ENCODE measurements at places on chromosomes 11 and 22.
A peak's percentile ranks its signal among the peaks of the same experiment; 100 is the strongest.

DNA sequence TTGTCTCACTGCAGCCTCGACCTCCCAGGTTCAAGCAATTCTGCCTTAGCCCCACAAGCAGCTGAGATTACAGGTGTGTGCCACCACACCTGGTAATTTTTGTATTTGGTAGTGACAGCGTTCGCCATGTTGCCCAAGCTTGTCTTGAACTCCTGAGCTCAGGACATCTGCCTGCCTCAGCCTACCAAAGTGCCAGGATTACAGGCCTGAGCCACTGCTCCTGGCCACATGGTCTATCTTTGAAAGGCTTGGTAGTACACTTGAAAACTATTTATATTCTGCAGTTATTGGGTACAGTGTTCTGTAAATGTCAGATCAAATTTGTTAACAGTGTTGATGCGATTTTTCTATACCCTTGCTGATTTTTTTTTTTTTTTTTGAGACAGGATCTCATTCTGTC lies 9.5 kb downstream of the CRYBA4 start:
- no peak for DNase-seq

DNA sequence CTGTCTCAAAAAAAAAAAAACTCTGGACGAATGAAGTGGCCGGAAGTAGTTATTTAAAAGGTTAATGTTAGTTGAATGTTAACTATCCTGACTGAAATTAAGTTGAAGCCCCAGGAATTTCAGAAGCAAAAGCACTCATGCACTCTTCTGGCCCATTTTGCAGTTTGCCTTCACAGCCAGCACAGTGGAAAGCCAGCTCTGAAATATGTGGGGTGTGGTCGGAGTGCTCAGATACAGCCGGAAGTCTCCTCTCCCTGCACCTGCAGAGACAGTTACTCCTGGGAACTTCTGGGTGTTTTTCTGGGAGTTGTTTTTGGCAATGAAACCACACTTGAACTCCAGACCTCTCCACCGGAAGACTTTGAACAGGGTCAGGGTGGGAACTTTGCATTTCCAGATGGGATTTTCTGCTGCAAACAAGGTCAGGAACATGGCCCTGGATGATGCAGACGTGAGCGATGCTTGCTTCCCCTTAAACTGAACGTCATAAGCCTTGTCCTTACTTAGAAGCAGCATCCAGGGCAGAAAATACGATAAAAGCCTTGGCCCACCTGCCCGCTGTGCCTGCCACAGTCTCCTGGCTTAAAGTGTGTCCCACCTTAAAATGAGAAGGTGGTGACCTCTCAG lies 21.5 kb upstream of the CABP2 start:
- no peak for DNase-seq

GRCh38 chr11:85886089-85887056 lies 31.2 kb downstream of the CCDC83 start:
- DNase-seq, result peak; percentile 77

- DNase-seq, result no peak
Observed at GRCh38 chr22:22960307-22960706, 72.7 kb downstream of the IGLL5 start.

DNA sequence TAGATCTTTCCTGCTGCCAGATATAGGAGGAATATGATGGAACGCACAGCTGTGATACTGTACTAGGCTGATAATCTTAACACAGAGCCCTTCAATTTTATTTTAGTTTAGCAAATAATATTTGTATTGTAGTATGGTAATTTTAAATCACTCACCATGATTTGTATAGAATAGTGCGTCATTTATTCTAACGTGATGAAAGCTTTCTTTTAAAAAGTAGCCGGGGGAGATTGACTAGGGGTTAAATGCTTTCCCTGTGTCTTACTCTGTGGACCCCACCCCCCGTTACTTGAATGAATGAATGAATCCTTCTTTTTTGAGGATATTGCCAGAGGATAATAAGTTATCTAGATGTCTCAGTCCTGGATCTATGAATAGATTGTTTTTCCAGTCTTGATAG lies 72.1 kb downstream of the CECR2 start:
- no peak for DNase-seq

GRCh38 chr11:116640641-116641402 lies 132.0 kb downstream of the BUD13 start:
- no peak for DNase-seq

GRCh38 chr11:120448240-120448639 lies 63.3 kb upstream of the GRIK4 start:
- DNase-seq, result no peak

DNA sequence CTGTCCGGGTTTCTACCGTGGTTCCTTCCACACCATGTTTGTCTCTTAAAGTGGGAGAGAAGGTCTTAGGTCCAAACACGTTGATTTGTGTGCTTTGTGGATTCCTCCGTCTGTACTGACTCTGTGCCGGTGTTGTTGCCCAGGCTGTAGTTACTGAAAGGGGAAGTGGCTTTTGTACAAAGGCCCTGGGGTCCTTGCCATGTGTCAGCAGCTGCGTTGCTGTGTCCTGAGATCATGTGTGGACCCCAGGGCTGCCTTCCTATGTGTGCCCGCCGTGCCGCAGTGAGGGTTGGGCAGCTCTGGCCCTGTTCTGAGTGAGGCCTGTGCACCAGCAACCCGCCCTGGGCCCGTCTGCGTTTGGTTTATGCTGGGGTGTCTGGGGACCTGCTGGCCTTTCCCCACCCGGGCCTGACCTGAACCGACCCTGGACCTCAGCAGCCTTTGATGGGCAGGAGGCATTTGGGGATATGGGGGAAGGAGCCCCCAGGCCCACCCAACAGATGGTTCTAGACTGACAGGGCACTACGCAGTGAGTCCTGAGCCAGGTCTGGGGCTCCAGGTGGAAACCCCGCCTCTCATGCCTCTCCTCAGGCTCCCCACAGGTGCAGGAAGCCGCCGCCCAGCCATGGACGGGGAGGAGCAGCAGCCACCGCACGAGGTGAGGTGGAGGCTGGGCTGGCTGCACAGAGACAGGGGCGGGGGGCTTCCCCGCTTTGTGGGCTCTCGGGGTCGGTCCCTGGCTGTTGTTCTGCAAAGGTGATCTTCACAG lies 6.9 kb downstream of the TRABD start:
- DNase-seq, result no peak

DNA sequence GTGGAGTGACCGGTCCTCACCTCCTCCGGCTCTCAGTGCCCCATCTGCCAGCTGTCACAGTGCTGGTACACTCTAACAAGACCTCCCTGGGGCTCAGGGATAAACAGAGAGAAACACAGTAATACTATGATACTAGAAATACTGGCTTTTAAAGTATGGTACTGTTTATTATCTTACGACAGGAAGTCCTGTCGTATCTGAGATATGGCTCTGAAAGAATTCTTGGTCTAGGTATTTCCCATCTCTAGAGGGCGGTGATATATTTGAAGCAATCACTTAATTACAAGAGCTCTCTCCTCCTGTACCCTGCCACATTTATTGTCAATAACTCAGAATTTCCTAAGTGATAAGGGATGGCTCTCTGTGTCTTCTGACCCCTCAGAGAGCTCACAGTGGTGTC lies 119.1 kb downstream of the RRM1 start:
- DNase-seq, result no peak

- peak; percentile 17 for DNase-seq
Observed at GRCh38 chr11:66815646-66816045, 27.6 kb upstream of the RCE1 start.

GRCh38 chr11:123197711-123198110 lies 2.7 kb upstream of the CLMP start:
- DNase-seq, result peak; percentile 97

DNA sequence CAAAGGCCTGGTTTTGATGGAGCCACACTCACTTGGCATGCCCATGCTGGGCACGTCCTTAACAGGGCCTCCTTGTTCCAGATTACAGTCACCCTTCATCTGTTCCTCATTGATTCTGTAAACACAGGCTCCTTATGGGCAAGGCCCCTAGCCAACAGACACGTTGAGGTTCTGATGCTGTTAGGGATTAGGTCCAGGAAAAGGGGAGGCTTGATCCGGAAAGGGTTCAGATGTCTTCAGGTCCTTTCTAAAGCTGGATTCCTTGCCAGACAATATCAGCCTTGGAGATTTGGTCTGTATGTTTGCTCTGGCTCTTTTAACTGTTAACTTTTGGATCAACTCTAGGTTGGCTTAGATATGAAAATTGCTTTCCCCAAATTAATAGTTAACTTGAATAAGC lies 46.9 kb upstream of the PRSS23 start:
- no peak for DNase-seq

DNA sequence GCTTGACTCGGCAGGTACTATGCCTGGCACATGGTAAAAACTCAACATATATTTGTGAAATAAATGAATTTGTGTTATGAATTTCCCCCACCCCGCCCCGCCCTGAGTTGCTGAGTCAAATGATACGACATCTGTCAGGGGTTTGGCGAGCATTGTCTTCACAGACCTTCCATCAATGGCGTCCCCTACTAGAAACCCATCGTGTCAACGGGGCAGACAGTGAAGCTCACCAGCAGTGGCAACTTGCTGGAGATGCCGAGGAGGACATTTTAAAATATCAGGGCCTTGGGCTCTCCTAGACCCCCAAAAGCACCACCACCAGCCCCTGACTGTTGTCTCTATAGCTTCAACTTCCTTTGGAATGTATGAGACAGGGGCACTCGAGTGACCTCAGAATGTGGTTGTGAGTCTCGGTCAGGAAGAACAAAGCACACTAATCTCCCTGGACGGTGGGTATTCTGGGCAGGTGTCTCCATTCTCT lies 761 bp upstream of the NXF1 start:
- no peak for DNase-seq

- DNase-seq, result peak; percentile 70
Observed at GRCh38 chr11:111911563-111912401, at the start of gene CRYAB. Gene CRYAB, minus strand, starts transcription at chr11:111911770. Its CDS starts 46 bp downstream, at chr11:111911724.

DNA sequence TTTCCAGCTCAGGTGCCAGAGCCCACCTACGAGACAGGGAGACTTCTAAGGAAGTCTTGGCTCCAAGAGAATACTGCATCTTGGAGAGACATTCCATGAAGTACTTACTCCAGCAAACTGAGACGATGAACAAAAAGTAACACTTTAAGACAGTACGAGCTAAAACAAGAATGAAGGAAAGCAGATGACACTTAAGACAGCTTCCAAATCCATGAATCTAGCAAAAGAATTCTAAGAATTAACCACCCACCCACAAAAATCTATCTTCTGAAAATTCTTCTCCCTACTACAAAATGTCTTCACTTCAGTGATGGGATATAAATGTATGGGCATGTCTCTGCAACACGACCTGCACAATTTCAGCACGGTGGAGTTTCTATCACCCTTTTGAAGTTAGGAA lies 132.9 kb downstream of the C11orf58 start:
- DNase-seq, result peak; percentile 83

DNA sequence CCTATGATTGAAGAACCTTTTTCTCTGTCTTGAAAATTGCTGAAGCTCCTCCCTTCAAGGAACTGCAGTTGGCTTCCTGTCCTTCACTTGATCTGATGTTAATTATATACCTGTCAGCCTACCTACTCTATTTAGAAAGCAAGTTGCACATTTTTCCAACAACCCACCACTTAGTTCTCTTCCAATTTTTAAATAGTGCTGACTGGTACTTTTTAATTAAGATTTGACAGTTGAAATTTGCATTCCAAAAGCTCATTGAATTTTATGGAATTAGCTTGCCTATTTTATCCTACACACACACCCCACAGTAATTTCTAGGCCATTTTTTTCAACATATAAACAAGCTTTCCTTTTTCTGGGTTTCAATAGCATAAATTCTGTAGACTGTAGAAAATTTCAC lies 820.3 kb upstream of the FAT3 start:
- DNase-seq, result no peak
